Endodermal cell (in vitro differentiated cells): ENCODE measurements at places on chromosomes 6 and 20. TPM values are rescaled to one million over a fixed set of nuclear protein-coding genes. Genes with fewer than 3 reads are reported as not detected.

- no peaks in the 10 kb centered on the region for H3K27me3 ChIP-seq
- H3K36me3 ChIP-seq = no peaks in the 10 kb centered on the region
- H3K4me1 ChIP-seq = no peaks in the 10 kb centered on the region
- no peak overlapping the region for H3K4me3 ChIP-seq
Measured at GRCh38 chr6:86535100-86535499, 402.2 kb upstream of the HTR1E start.

- no peaks in the 10 kb centered on the region for H3K27me3 ChIP-seq
- no peaks in the 10 kb centered on the region for H3K36me3 ChIP-seq
- no peak overlapping the region for H3K4me3 ChIP-seq
- no peak overlapping the region for H3K27ac ChIP-seq
- H3K4me1 ChIP-seq = peaks cover 11% of the 10 kb centered on the region
Measured at GRCh38 chr6:144665932-144666450, 380.9 kb downstream of the UTRN start.

GRCh38 chr6:3286641-3287171, 28.0 kb downstream of the PSMG4 start:
- no peak overlapping the region for H3K27ac ChIP-seq
- peak; percentile 27 for DNase-seq
- H3K4me1 ChIP-seq = peaks cover 6% of the 10 kb centered on the region
- no peak overlapping the region for H3K4me3 ChIP-seq
- H3K27me3 ChIP-seq = no peaks in the 10 kb centered on the region
- no peaks in the 10 kb centered on the region for H3K36me3 ChIP-seq

GRCh38 chr20:59790346-59790745, 143.1 kb downstream of the SYCP2 start:
- H3K4me1 ChIP-seq = no peaks in the 10 kb centered on the region
- no peak overlapping the region for H3K27ac ChIP-seq
- DNase-seq = no peak
- H3K27me3 ChIP-seq = no peaks in the 10 kb centered on the region
- H3K4me3 ChIP-seq = no peak overlapping the region
- H3K36me3 ChIP-seq = no peaks in the 10 kb centered on the region

DNA sequence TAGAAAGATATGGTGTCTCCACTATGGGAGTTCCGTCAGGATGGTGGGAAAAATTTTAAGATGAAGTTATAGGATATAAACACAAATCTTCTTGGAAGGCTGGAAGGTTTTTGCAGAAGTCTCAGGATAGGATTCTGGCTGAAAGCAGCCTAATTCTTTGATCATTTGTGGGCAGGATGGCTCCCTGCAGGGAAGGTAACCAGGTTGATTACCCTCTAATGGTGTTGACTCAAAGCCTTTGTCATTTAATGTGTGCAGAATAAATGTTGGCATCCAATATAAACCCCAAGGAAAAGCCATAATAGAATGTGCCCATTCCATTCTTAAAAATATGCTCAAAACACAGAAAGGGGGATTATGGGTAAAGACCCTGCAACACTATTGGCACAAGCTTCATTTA, 204.3 kb downstream of the EPM2A start:
- no peak overlapping the region for H3K27ac ChIP-seq
- peak overlapping the region; percentile 71 for H3K4me3 ChIP-seq
- no peaks in the 10 kb centered on the region for H3K36me3 ChIP-seq
- H3K27me3 ChIP-seq = no peaks in the 10 kb centered on the region
- DNase-seq = peak; percentile 66
- peaks cover 33% of the 10 kb centered on the region for H3K4me1 ChIP-seq

GRCh38 chr20:3239867-3240775, 1.1 kb upstream of the SLC4A11 start:
- no peaks in the 10 kb centered on the region for H3K4me1 ChIP-seq
- peak; percentile 77 for DNase-seq
- H3K27ac ChIP-seq = no peak overlapping the region
- no peaks in the 10 kb centered on the region for H3K36me3 ChIP-seq

DNA sequence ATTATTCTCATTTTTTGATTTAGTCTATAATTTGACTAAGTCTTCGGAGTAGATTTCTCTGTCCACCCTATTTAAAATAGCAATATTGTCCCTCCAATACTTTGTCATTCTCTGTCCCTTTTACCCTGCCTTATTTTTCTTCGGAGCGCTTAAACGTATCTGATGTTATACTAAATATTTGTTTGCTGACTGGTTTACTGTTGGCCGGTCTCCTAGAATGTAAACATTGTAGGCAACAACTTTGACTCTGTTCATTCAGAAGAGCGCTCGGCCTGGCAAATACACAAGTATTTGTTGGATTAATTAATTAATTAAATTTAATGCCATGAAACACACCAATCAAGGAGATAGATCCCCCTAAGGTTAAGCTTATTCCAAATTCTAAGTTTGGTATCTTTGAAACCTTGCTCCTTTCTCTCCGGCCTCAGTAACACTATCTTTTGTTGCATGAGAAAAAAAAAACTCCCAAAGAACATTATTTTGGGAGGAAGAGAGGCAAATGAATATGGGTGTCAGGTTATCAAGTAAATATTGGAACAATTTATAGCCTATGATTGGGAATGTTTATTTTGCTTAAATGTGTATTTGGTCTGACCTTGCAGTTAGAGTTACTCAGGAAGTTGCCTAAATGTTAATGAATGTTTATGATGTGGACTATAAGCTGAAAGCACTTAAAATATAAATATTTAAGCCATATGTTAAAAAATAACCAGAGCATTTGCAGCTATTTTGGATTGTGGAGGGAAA, 231.1 kb downstream of the SOX4 start:
- peaks cover 35% of the 10 kb centered on the region for H3K36me3 ChIP-seq
- no peak overlapping the region for H3K4me3 ChIP-seq
- H3K27ac ChIP-seq = no peak overlapping the region
- H3K4me1 ChIP-seq = peaks cover 11% of the 10 kb centered on the region

GRCh38 chr6:73388800-73389512, 5.7 kb upstream of the DDX43 start:
- no peaks in the 10 kb centered on the region for H3K27me3 ChIP-seq
- no peaks in the 10 kb centered on the region for H3K4me1 ChIP-seq
- no peak overlapping the region for H3K27ac ChIP-seq
- H3K4me3 ChIP-seq = peak overlapping the region; percentile 86
- H3K36me3 ChIP-seq = no peaks in the 10 kb centered on the region

- H3K27ac ChIP-seq = no peak overlapping the region
- H3K4me1 ChIP-seq = no peaks in the 10 kb centered on the region
- DNase-seq = no peak
- H3K36me3 ChIP-seq = no peaks in the 10 kb centered on the region
- no peaks in the 10 kb centered on the region for H3K27me3 ChIP-seq
Measured at GRCh38 chr6:167648501-167649278, 178.0 kb upstream of the AFDN start.

DNA sequence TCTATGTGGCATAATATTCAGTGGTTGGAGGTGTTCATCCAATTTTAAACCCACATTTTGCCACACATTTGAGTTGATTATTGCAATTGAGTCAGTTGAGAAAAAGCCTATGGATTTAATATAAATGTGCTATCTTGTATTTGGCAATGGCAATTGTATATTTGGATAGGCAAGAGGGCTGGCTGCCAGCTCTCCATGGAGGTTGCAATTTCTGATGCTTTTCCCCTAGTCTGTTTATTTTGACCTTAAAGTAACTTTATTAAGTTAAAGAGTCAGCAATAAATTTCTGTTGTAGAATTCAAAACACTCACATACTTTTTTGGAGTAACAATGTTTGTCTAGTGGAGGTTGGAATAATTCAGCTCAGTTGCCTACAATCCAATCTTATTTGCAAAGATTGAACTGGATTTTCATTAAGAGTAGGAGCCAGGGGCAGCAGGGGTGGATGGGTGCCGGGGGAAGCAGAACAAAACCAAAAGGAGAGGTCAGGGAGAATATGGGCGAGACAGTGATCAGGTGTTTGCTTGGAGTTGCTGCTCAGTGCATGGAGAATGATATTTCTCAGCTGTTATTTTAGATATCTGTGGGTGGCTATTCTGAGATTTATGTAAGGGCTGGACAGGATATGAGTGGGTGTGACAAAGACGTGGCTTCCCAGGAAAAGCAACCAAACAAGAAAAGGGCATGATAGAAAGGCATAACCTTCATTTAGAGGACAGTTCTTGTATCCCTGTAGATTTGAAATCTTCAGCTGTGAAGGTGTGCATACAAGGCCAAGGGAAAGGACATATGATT, 163.0 kb downstream of the HDGFL1 start:
- H3K27ac ChIP-seq = no peak overlapping the region
- H3K4me1 ChIP-seq = peaks cover 4% of the 10 kb centered on the region
- no peaks in the 10 kb centered on the region for H3K36me3 ChIP-seq
- H3K4me3 ChIP-seq = no peak overlapping the region
- no peaks in the 10 kb centered on the region for H3K27me3 ChIP-seq

DNA sequence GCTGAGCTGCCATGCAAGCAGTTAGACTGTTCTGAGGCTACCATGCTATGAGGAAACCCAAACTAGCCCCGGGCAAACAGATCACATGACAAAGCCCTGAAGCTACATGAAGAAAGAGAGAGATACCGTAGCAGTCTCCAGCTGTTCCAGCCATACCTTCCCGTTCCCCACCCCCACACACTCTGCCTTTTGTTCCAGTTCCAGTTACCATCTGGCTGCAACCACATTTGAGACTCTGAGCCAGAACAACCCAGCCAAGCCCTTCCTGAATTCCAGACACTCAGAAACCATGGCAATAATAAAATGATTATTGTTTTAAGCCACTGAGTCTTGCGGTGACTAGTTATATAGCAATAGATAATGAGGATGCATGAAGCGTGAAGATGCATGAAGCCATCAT, 28.3 kb downstream of the RIN2 start:
- H3K4me3 ChIP-seq = no peak overlapping the region
- H3K4me1 ChIP-seq = peaks cover 2% of the 10 kb centered on the region

Gene C6orf118
- 0.21 to 0.58 TPM in 2 of 3 replicates, not detected in the other for total RNA-seq

Gene MAVS
- 34.2 to 47.1 TPM (median 43.1 TPM) in 3 replicates for total RNA-seq

Gene IP6K3
- total RNA-seq = not detected in 3 replicates

Gene RSPH9
- total RNA-seq = 0.27 and 0.44 TPM in 2 replicates

Gene C4B
- 3.5 to 5.5 TPM (median 5.0 TPM) in 3 replicates for total RNA-seq

Gene IYD
- total RNA-seq = not detected in 3 replicates
